GM23338 (cell line): ENCODE measurements at places on chromosomes 6 and 20. TPM values are rescaled to one million over a fixed set of nuclear protein-coding genes. Genes with fewer than 3 reads are reported as not detected.

DNA sequence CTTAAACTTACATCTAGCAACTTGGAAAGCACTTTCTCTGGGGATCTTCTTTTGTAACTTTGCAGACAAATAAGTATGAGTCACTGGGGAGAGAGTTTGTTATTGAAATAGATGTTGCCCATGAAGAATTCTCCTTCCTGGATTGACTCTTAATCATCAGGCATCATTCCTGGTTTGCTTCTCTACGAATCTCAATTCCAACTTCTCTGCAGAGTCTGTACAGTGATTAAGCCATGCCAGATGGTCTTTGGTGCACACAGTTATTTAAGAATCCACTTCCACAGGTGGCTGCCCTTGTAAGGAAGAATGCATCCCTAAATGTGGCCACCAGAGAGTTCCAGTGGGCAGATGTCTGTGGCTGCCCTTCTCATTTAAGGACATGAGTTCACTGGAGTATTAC lies 25.7 kb downstream of the MYCT1 start:
- no peak for DNase-seq
- no peak overlapping the region for H3K27ac ChIP-seq
- H3K4me1 ChIP-seq = no peaks in the 10 kb centered on the region
- H3K36me3 ChIP-seq = no peaks in the 10 kb centered on the region

DNA sequence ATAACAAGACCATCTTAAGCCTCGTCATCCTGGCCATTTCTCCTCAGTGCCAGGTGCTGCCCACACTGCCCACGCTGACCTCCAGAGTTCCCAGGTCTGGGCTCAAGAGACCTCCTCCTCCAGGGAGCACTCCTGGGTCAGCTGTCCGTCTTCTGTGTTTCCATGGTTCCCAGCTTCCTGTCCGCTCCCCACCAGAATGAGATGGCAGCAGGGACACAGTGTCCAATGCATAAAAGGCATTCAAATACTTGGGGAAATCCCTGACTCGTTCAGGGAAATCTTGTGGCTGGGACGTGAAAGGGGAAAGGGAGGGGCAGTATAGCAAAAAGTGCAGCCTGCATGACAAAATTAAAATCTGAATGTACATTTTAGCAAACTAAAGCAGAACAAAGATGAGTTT lies 54.3 kb downstream of the SLC23A2 start:
- H3K36me3 ChIP-seq = no peaks in the 10 kb centered on the region
- H3K4me1 ChIP-seq = peaks cover 18% of the 10 kb centered on the region
- no peaks in the 10 kb centered on the region for H3K27me3 ChIP-seq
- no peak overlapping the region for H3K27ac ChIP-seq

Gene FAM209B
- not detected in 2 replicates for total RNA-seq

- no peak overlapping the region for H3K27ac ChIP-seq
- no peaks in the 10 kb centered on the region for H3K36me3 ChIP-seq
- H3K4me1 ChIP-seq = no peaks in the 10 kb centered on the region
- H3K4me3 ChIP-seq = no peak overlapping the region
Measured at GRCh38 chr6:134341999-134342567, 24.2 kb upstream of the SGK1 start.

Gene HTR1E
- 0.19 TPM in 1 of 2 replicates, not detected in the other for total RNA-seq

DNA sequence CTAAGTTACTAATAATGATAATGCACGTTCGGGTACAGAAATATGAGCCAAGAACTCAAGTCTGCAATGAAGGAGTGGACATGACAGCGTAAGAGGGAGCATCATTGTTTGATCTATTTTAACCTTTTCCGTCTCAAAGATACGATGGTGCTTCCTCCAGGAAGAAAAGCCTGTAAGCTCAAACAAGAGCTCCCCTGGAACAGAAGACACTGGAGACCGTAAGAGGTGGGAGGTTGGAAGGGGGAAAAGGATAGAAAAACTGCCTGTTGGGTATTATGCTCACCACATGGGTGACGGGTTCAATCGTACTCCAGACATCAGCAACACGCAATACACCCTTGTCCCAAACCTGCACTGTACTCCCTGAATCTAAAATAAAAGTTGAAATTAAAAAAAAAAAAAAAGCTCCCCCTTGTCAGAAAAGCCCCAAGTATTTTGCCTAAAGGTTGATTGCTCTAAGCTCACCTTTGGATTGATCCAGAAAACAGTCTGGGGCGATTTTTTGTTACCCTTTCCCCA lies 180.5 kb downstream of the TRIM27 start:
- peak overlapping the region; percentile 78 for H3K4me3 ChIP-seq
- H3K36me3 ChIP-seq = no peaks in the 10 kb centered on the region
- H3K4me1 ChIP-seq = peaks cover 21% of the 10 kb centered on the region

DNA sequence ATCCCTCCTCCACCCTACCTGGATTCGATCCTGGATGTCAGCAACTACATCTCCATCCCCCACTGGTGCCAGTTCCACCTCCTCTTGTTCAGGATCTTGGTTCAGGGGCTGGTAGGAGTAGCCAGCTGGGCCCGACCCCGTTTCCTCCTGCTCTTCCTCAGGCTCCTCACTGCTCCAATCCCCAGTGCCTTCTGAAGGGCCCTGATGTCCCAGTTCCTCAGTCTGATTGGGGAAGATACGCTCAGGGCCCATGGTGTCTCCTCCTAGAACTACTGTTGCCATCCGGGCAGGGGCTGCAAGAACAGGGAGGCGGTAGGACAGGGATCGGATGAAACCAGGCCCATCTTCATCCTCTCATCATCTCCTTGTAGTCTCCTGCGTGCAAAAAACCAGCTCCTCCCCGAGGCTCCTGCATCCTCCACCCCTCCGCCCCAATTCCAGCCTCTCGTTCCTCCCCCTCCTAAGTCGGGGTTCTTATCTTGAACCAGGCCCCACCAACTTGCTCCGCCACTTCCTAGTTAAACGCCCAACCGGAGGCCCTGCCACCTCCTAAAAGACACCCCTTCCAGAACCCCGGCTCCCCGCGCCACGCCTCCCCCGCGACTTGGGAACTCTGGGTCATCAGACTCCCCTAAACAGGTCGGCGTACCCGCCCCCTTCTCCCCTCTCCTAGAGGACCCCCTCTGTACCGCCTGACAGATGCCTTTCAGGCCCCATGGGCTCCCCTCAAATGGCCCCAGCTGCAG lies 476 bp downstream of the MEA1 start:
- no peaks in the 10 kb centered on the region for H3K27me3 ChIP-seq
- peak overlapping the region; percentile 83; the same call in 1 of the 2 replicates for H3K27ac ChIP-seq
- no peak for DNase-seq

GRCh38 chr6:156256161-156256560 lies 521.0 kb upstream of the ARID1B start:
- DNase-seq = no peak
- H3K36me3 ChIP-seq = no peaks in the 10 kb centered on the region
- no peaks in the 10 kb centered on the region for H3K4me1 ChIP-seq
- no peak overlapping the region for H3K27ac ChIP-seq
- no peaks in the 10 kb centered on the region for H3K27me3 ChIP-seq

- H3K4me3 ChIP-seq = no peak overlapping the region
- H3K27me3 ChIP-seq = no peaks in the 10 kb centered on the region
- no peak overlapping the region for H3K27ac ChIP-seq
- H3K36me3 ChIP-seq = no peaks in the 10 kb centered on the region; the same call in 1 of the 2 replicates
Measured at GRCh38 chr20:57546956-57547649, 13.8 kb upstream of the PCK1 start.

- H3K27me3 ChIP-seq = peaks cover 23% of the 10 kb centered on the region
- H3K4me1 ChIP-seq = peaks cover 4% of the 10 kb centered on the region; the same call in 1 of the 2 replicates
- no peak overlapping the region for H3K27ac ChIP-seq
- peak overlapping the region; percentile 75 for H3K4me3 ChIP-seq
Measured at GRCh38 chr6:27239258-27239657, 8.2 kb upstream of the PRSS16 start.

GRCh38 chr20:62476056-62476838 lies 452 bp upstream of the GATA5 start:
- peaks cover 8% of the 10 kb centered on the region for H3K4me1 ChIP-seq
- peak overlapping the region; percentile 64 for H3K4me3 ChIP-seq

DNA sequence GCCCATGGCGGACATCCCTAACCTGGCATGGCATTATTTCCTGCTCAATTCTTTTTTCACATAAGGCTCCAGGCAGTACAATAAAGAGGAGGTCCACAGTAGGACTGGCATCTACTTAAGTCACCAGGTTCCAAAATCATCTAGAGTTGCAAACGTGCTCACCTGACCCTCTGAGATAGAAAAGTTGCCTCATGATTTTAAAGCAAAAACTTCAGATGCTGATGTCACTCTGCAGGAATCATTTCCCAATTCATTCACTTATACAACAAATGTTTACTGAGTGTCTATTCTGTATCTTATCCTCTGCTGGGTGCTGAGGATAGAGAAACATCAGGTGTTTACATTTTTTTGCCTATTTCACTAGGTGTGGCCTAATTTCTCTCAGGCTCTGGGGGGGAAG lies 2.2 kb downstream of the ADGRF4 start:
- peaks cover 11% of the 10 kb centered on the region; the same call in 1 of the 2 replicates for H3K4me1 ChIP-seq
- H3K27me3 ChIP-seq = no peaks in the 10 kb centered on the region
- H3K27ac ChIP-seq = no peak overlapping the region
- no peak for DNase-seq
- H3K36me3 ChIP-seq = no peaks in the 10 kb centered on the region
- no peak overlapping the region for H3K4me3 ChIP-seq

Gene VPS16
- total RNA-seq = 17.7 and 20.4 TPM in 2 replicates

DNA sequence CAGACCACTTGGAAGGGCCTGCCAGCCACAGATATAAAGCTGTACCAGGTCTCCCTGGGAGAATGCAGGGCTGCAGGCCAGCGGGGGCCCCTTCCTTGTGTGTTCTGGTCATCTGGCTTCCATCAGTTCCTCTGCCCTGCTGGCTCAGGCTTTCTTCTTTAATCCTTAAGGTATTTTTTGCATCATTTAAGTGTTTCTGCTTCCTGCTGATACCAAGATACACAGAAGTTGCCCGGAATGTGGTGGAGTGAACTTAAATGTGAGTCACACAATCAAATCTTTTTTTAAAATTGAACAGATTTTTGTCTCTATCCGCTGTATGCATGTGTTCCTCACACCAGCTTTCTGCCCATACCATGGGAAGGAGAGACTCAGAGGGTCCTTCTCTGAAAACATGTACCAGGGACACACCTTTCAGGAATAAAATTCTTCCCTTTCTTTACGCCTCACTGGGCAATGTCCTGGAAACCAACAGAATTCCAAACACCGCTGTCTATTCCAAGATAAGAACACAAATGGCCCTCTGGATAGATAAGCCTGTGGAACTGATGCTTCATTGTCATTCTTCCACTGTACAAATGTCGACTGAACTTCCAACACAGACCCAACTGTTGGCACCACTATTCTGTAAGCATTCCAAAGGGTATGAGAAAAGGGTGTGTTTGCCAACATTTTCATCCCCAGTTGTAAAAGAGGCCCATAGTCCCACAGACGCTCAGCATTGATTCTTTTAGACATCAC lies 206.2 kb upstream of the MYLIP start:
- no peak for DNase-seq
- H3K4me1 ChIP-seq = no peaks in the 10 kb centered on the region
- H3K36me3 ChIP-seq = no peaks in the 10 kb centered on the region
- H3K27me3 ChIP-seq = no peaks in the 10 kb centered on the region
- no peak overlapping the region for H3K4me3 ChIP-seq

DNA sequence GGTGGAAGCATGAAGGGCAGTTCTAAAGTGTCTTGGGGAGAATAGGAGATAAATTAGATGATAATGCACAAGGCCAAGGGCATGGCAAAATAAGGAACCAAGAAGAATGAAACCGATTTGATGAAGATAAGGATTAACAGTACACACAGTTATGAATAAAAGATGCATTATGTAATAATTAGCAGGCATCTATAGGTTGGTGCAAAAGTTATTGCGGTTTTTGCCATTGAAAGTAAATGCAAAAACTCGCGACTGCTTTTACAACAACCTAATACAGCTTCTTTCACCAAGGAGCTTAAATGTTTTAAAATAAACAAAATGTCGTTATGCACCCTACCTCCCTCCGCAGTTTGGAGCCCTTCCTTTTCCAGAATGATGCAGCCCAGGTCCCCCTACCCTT lies 29.0 kb downstream of the MAS1 start:
- H3K4me1 ChIP-seq = no peaks in the 10 kb centered on the region
- no peaks in the 10 kb centered on the region for H3K36me3 ChIP-seq
- DNase-seq = no peak
- H3K4me3 ChIP-seq = no peak overlapping the region

- no peak for DNase-seq
- no peaks in the 10 kb centered on the region for H3K4me1 ChIP-seq
- no peaks in the 10 kb centered on the region for H3K36me3 ChIP-seq
- H3K27me3 ChIP-seq = no peaks in the 10 kb centered on the region
- H3K27ac ChIP-seq = no peak overlapping the region
- H3K4me3 ChIP-seq = no peak overlapping the region
Measured at GRCh38 chr6:164007881-164008280, 593.4 kb downstream of the QKI start.

Gene DSTN
- total RNA-seq = 145 and 162 TPM in 2 replicates

DNA sequence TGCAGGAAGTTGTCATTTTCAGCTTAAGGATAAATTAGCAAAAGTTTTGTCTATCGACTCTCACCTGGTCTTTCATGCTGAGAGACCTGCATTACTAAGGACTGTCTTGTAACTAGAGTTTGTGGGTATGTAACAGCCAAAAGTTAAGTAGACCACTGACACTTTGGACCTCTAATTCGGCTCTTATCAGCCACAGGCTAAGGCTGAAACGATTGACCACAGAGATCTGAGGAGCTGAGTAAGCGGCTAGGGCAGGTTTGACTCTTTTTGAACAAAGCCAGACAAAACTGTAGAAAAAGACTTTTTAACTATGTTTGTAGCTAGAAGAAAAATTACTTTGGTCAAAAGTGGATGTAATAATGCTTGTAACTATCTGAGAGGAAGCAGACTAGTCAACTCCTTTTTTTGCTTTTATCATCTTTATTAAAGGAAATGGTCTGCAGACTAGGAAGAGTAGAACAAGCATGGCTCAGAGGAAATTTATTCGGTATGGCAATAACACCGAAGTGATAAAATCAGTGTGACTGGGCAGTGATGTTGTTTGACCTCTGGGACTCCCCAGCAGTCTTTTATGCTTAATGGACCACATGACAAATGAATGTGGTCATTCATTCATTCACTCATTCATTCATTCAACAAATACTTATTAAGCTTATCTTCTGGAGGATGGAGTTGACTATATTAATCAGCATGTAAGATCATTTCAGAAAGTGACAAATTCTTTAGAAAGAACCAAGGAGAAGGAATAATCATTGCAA lies 725.0 kb upstream of the HS3ST5 start:
- no peak for DNase-seq
- no peaks in the 10 kb centered on the region for H3K27me3 ChIP-seq
- peaks cover 10% of the 10 kb centered on the region for H3K36me3 ChIP-seq

Gene KCNG1
- total RNA-seq = 26.3 and 31.0 TPM in 2 replicates

Gene MOG
- total RNA-seq = 0.74 and 2.5 TPM in 2 replicates

DNA sequence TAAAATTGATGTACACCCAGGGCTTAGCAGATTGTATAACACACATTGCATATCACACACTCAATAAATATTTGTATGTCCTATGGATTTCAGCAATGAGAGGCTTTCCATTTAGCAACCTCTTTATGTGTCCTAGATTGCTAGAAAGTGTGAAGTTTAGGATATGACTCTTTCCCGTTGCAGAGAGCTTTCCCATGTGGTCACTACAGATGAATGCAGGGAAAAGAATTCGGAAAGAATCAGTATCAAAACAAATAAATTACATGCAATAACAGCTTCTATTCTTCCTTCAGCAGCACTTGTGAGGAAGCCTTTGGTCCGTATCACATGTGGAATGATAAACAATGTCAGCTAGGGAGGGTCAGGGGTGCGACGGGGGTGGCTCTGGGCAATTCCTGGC lies 870.1 kb downstream of the C6orf118 start:
- no peaks in the 10 kb centered on the region for H3K27me3 ChIP-seq
- no peak overlapping the region for H3K27ac ChIP-seq
- DNase-seq = no peak
- peaks cover 11% of the 10 kb centered on the region for H3K36me3 ChIP-seq

Gene LY6G6C
- not detected in 2 replicates for total RNA-seq

GRCh38 chr6:39855356-39855995 lies 63.3 kb downstream of the DAAM2 start:
- no peaks in the 10 kb centered on the region for H3K27me3 ChIP-seq
- no peak for DNase-seq
- H3K4me3 ChIP-seq = no peak overlapping the region
- no peaks in the 10 kb centered on the region for H3K4me1 ChIP-seq

Gene RBPJL
- total RNA-seq = 0.66 and 1.4 TPM in 2 replicates
